Stimulated activated CD4-positive, alpha-beta T cell treated with anti-CD3 and anti-CD28 coated beads, TNF-alpha, amount 100 ng/mL, for 48 hours (primary cell): ENCODE measurements at places on chromosomes 12 and 14.

GRCh38 chr12:120836114-120836684 lies 68.0 kb downstream of the SPPL3 start:
- no peak for DNase-seq

DNA sequence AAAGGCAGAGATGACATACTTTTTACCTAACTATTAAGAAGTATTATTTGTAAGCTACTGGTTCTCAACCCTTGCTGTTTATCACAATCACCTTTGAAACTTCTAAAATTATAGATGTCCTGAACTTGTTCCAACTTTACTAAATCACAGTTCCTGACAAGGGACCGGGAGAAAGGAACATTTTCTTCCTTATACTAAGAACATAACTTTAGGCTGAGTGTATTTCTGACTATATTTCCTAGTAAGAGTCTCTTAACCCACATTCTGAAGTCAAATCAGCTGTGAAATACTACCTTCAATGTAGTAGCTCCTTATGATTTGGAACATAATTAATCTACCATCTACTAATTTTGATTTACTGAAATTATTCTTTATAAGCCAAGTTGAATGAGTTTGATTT lies 80.2 kb downstream of the BAZ1A start:
- no peak for DNase-seq

GRCh38 chr14:38039496-38039895 lies 168.2 kb upstream of the SSTR1 start:
- DNase-seq, result no peak

GRCh38 chr14:100612986-100613385 lies 25.8 kb upstream of the BEGAIN start:
- no peak for DNase-seq

GRCh38 chr12:76035045-76035444 lies 3.5 kb upstream of the PHLDA1 start:
- DNase-seq, result no peak

GRCh38 chr12:130707571-130707891 lies 8.6 kb downstream of the RIMBP2 start:
- no peak for DNase-seq

GRCh38 chr12:96585977-96586376 lies 96.6 kb downstream of the CFAP54 start:
- no peak for DNase-seq

DNA sequence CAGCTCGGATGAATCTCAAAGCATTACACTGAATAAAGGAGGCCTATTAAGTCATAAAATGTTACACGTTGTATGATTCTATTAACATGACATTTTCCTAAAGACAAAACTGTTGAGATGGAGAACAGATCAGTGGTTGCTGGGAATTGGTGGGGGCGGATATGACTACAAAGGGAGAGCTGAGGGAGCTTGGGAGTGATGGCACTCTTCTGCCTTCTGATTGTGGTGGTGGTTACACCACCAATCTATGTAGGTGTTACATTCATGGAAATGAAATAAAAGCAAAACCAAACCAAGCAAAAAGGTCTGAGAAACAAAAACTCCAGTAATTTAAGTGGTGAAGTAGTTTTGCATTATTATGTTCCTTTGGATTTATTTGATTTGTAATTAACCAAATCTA lies 16.4 kb upstream of the EVL start:
- DNase-seq, result no peak

- DNase-seq, result no peak
Measured at GRCh38 chr14:63852271-63852816, 460 bp upstream of the SYNE2 start.

DNA sequence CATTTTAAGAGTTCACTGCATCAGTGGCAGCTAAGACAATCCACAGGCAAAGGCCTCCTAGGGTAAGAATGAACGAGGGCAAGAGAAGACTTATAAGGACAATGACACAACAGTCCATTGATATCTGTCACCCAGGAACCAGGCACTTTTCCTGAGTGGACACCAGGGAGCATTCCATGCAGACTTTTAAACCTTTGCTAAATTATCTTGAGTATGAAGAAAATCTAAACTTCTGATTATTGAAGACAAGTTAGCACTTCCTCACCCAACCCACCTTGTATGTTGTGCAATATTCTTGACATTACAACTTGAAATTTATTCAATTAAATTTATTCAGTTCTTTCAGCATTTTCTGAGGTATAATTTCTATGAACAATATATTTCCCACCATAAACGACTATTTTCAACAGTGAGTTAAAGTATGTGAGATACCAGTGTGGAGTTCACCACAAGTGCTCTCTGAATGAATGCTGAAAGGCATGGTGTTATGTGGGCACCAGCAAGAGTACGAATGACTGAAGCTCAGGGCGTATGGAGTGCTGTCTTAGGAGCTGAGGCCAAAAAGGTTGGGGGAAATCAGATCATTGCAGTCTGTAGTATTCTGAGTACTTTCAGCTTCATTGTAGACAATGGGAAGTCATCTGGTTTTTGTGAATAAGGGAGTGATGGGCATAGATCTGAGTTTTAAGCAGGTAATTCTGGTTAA lies 124.3 kb upstream of the LMNTD1 start:
- no peak for DNase-seq

DNA sequence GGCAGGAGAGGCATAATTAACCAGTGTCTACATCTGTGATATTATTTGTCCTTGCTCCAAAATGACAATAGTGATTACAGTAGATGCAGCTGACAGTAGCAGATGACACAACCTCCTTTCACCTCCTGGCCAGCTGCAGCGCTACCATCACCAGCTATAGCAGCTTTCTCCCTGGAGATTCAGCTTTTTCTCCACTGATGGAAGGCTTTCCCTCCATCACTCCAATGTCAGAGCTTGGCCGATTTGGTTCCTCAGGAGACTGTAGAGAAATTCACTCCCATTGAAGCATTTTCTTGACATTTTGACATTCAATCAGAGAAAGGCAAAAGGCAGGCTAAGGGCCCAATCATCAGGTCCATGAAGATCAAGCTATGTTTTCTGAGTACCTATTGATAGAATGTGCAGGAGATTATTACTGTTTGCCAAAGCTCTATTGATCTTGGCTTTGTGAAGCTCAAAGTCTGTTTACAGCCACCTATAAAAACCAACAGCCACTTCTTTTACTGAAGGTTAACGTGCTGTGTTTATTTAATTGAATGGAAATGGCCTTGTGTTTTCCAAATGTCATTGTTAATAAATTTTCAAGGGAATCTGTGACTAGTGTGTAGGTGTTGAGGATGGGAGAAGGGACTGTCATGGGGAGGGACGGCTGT lies 785.1 kb downstream of the DIO2 start:
- no peak for DNase-seq

- no peak for DNase-seq
Measured at GRCh38 chr12:70577283-70577634, 60.0 kb downstream of the PTPRB start.

GRCh38 chr14:42004321-42004720 lies 397.6 kb downstream of the LRFN5 start:
- DNase-seq, result no peak

GRCh38 chr12:85352016-85352415 lies 72.0 kb downstream of the ALX1 start:
- no peak for DNase-seq
